Heart right ventricle (tissue), 16 donors: ENCODE measurements at places on chromosomes 1 and 21. TPM values are rescaled to one million over a fixed set of nuclear protein-coding genes. Genes with fewer than 3 reads are reported as not detected.
A peak's percentile ranks its signal among the peaks of the same experiment; 100 is the strongest.

DNA sequence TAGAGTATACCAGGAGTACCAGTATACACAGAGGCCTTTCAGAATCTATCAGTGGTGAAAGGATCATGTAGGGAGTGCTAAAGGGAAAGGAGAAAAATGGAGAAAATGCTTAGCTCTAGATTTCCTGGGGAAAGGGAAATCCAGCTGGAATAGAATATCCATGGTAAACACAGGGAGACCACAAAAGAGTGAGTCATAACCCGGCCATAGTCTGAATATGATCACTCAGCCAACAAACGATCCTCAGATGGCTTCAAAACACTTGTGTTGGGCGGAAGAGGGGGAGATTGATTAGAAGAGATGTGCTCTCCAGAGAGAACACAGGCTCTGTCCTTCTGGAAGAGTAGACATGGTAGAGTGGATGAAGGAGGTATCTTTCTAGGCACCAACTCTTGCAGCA, 180.6 kb downstream of the PAPPA2 start:
- H3K27ac ChIP-seq: no peak overlapping the region
- DNase-seq: no peak
- no peaks in the 10 kb centered on the region for H3K27me3 ChIP-seq
- no peak overlapping the region for H3K4me3 ChIP-seq

Gene CKS1B
- total RNA-seq: 18.6 TPM

DNA sequence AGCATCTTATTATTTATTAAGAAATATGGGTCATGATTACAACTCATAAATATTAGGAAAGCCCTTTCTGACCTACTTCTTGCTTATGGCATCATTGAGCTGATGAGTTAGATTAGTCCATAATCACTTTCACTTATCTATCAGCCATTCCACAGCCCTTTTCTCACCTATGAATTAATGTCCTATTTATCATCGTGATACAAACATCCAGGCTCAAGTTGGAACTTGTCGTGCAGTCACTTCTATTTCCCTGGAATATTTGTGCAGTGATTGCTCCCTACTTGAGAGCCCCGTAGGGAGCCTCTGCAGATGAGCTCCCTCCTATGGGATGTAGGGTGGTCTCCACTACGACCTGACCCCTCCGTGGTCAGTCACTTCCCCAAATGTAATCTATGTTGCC, 8.1 kb upstream of the F3 start:
- no peaks in the 10 kb centered on the region for H3K36me3 ChIP-seq
- no peak overlapping the region for H3K27ac ChIP-seq
- H3K27me3 ChIP-seq: no peaks in the 10 kb centered on the region
- no peak overlapping the region for H3K4me3 ChIP-seq
- H3K4me1 ChIP-seq: peaks cover 12% of the 10 kb centered on the region

Gene ACTN2
- total RNA-seq: 2,697 TPM

GRCh38 chr1:243596431-243597062, 253.5 kb downstream of the AKT3 start:
- no peaks in the 10 kb centered on the region for H3K36me3 ChIP-seq
- DNase-seq: no peak
- H3K4me3 ChIP-seq: no peak overlapping the region
- no peaks in the 10 kb centered on the region for H3K4me1 ChIP-seq
- no peaks in the 10 kb centered on the region for H3K27me3 ChIP-seq
- no peak overlapping the region for H3K27ac ChIP-seq

Gene PALMD
- total RNA-seq: 128 TPM

Gene CALML6
- total RNA-seq: not detected

GRCh38 chr1:220990427-220991339, 111.4 kb downstream of the HLX start:
- no peak overlapping the region for H3K27ac ChIP-seq
- no peak overlapping the region for H3K4me3 ChIP-seq
- H3K4me1 ChIP-seq: no peaks in the 10 kb centered on the region
- no peaks in the 10 kb centered on the region for H3K36me3 ChIP-seq

- no peak for DNase-seq
- no peaks in the 10 kb centered on the region for H3K4me1 ChIP-seq
- H3K36me3 ChIP-seq: no peaks in the 10 kb centered on the region
- H3K27ac ChIP-seq: no peak overlapping the region
- H3K4me3 ChIP-seq: no peak overlapping the region
Measured at GRCh38 chr1:28835237-28835650, 23.3 kb downstream of the OPRD1 start.

DNA sequence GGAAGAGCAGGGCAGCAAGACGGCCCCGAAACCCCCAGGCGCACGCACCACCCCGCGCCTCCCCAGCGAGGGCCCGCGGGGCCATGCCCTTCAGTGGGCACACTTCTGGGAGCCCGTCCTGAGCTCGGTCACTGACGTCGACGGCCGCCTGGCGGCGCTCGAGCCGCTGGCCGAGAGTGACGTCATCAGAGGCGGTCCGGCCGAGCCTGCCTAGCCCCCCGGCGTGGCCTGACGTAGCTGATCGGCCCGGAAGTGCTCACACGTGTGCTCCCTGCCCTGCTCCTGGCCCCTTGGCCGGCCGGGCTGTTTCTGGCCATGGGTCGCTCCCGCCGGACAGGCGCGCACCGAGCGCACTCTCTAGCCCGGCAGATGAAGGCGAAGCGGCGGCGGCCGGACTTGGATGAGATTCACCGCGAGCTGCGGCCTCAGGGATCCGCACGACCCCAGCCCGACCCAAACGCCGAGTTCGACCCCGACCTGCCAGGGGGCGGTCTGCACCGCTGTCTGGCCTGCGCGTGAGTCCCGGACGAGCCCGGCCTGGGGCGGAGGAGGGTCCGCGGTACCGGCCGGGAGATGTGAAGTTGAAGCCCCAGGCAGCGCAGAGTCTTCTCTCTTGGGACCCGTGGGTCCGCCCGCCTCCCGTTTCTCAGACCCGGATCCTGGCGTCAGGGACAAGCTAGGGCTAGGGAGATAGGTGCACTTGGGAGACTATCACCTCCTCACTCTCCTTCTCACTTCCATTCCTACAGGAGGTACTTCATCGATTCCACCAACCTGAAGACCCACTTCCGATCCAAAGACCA, at the start of gene ZNF593:
Gene ZNF593 (plus strand): TSS at position 240 of the 803 bp plus-strand sequence. CDS start 76 bp downstream, at position 316.
- peak within 1 kb of the TSS; percentile 80 for H3K4me3 ChIP-seq
- H3K36me3 ChIP-seq: no peaks in the 10 kb centered on the region
- peak; percentile 94 for DNase-seq
- peaks cover 5% of the 10 kb centered on the region for H3K4me1 ChIP-seq
- no peaks in the 10 kb centered on the region for H3K27me3 ChIP-seq
- peak within 1 kb of the TSS; percentile 81 for H3K27ac ChIP-seq

Gene LAD1
- total RNA-seq: 1.3 TPM

Gene CDK11A
- 17.4 TPM for total RNA-seq

Gene ATP6V1G3
- total RNA-seq: not detected

Gene SEMA4A
- 1.5 TPM for total RNA-seq

DNA sequence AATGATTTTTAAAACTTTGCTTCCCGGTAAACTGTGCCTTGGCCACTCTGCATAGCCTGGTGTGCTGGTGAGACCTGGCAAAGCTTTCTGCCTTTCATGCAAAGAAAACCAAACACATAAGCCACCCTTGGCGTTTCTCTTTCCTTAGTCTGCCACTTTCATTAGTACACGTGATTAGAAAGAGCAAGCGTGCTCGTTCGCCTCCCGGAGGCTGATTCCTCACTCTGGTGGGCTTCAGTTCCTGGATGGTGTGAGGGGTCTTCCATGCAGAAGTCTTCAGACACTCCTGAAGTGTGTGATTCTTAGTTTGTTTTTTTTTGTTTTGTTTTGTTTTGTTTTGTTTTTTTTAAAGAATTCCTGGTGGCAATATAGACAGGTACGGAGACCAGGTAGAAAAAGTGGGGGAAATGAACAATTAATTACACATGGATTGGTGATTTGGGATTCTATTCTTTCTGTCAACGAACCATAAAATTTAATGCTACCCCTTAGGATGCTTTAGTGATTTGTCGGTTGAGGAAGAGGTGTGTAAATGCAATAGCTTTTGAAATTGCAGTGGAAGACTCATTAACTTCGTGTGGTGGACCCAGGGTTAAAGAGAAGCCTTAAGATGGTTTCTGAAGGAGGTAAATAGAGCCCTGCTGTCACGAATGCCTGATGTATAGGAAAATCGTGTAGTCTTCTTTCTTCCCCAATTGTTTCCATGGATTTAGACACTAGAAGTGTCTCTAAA, 2.1 kb downstream of the GALNT2 start:
- peaks cover 42% of the 10 kb centered on the region for H3K4me1 ChIP-seq
- no peaks in the 10 kb centered on the region for H3K27me3 ChIP-seq
- no peaks in the 10 kb centered on the region for H3K36me3 ChIP-seq
- peak overlapping the region; percentile 93 for H3K4me3 ChIP-seq
- DNase-seq: no peak
- no peak overlapping the region for H3K27ac ChIP-seq

Gene BSND
- not detected for total RNA-seq

Gene RNU1-3
- 2,262 TPM for total RNA-seq

DNA sequence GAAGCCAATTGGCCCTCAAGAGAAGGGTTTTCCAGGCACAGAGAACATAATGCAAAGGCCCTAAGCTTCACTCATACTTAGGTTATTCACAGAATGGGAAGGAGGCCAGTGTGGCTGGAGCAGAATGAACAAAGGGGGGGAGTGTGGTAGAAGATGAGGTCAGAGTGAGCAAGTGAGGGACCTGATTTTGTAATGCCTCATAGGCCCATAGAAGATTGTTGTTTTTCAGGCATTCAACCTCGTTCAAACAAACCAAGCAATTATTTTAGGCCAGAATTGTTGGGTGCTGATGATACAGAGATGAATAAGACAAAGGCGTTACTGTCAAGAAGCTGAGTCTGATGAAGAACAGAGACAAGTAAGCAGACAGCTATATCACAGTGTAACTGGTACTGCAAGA, 54.5 kb upstream of the RAP1A start:
- H3K36me3 ChIP-seq: no peaks in the 10 kb centered on the region
- H3K4me3 ChIP-seq: no peak overlapping the region
- H3K27me3 ChIP-seq: no peaks in the 10 kb centered on the region

Gene RCSD1
- 35.8 TPM for total RNA-seq

Gene OR2M7
- total RNA-seq: not detected

GRCh38 chr1:84426376-84426775, 28.1 kb downstream of the DNASE2B start:
- H3K27me3 ChIP-seq: no peaks in the 10 kb centered on the region
- no peak overlapping the region for H3K27ac ChIP-seq
- H3K4me3 ChIP-seq: no peak overlapping the region
- DNase-seq: no peak

GRCh38 chr1:89254658-89255287, 17.9 kb downstream of the GBP5 start:
- H3K27me3 ChIP-seq: no peaks in the 10 kb centered on the region
- H3K4me3 ChIP-seq: no peak overlapping the region
- H3K27ac ChIP-seq: peak overlapping the region; percentile 2
- H3K4me1 ChIP-seq: peaks cover 5% of the 10 kb centered on the region
- DNase-seq: no peak

DNA sequence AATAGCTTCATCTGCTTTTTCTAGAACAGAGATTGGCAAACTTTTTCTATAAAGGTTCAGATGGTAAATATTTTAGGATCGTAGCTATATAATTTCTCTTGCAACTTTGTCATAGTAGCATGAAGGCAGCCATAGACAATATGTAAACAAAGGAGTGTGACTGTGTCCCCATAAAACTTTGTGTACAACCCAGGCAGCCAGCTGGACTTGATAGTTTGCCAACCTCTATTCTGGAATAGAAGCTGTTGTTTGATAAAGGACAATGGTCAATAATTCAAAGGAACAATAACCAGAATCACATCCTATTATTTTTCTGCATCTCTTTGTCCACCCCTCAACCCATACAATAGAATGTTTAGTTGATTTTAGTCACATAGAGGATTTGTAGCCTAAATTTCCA, 286.7 kb downstream of the LMX1A start:
- no peaks in the 10 kb centered on the region for H3K27me3 ChIP-seq
- H3K27ac ChIP-seq: no peak overlapping the region
- H3K4me3 ChIP-seq: no peak overlapping the region
- no peaks in the 10 kb centered on the region for H3K4me1 ChIP-seq
- no peak for DNase-seq
- no peaks in the 10 kb centered on the region for H3K36me3 ChIP-seq

DNA sequence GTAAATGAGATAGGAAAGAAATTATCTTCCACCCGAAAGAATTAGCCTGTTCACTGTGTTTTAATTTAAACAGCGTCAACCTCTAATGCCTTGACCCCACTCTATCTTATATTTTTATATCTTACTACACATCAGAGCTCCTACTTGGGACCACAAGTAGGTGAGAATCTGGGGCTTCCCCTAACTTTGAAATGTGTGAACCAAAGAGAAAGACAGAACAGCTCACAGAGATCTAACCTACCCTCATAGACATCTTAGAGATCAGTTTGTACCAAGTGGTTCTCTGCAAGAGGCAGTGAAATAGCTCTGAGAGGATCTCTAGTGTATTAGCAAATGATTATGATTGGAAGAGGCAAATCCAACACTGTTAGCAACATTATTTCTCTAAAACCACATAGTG, 31.0 kb upstream of the IFI16 start:
- no peaks in the 10 kb centered on the region for H3K36me3 ChIP-seq
- H3K4me1 ChIP-seq: no peaks in the 10 kb centered on the region
- no peaks in the 10 kb centered on the region for H3K27me3 ChIP-seq
- H3K4me3 ChIP-seq: no peak overlapping the region

- no peaks in the 10 kb centered on the region for H3K27me3 ChIP-seq
- DNase-seq: no peak
- no peaks in the 10 kb centered on the region for H3K4me1 ChIP-seq
- H3K27ac ChIP-seq: no peak overlapping the region
- H3K4me3 ChIP-seq: no peak overlapping the region
Measured at GRCh38 chr1:227895828-227896685, 51.7 kb downstream of the WNT9A start.

GRCh38 chr1:157369808-157370521, 182.3 kb downstream of the FCRL5 start:
- H3K4me1 ChIP-seq: no peaks in the 10 kb centered on the region
- H3K4me3 ChIP-seq: no peak overlapping the region
- H3K36me3 ChIP-seq: no peaks in the 10 kb centered on the region
- DNase-seq: no peak

Gene CHI3L1
- 2.0 TPM for total RNA-seq

Gene NBPF14
- 10.2 TPM for total RNA-seq

Gene BRINP2
- 0.37 TPM for total RNA-seq

DNA sequence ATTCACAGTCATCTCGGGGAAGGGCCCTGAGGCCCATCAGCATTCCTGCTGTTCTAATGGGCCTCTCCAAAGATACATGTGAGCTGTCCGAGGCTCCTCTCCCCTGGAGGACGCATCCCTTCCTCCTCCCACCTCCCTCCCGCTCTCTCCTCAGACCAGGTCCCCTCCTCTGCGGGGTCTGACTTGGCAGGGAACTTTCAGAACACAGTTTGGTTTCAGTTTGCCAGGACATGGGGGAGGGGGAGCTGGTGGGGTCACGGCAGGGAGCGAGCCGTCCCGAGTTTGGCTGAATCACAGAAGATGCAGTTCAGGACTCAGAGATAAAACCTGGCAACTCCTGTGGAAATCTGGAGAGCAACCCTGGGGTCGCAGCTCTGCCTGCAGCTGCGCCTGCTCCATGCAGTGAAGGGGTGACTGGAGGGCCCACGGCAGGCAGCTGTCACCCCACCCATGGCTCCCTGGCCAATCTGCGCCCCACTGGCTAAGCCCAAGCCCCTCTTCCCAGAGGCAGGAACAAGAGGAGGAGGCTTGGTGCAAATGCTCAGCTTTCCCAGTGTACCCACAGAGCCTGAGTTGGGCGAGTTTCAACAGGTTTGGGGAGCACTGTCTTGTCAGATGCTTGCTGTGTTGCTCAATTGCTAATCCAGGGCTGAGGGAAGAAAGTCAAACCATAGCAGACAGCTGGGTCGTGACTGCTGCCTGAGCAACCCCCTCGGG, 5.7 kb downstream of the WNT4 start:
- peaks cover 67% of the 10 kb centered on the region for H3K27me3 ChIP-seq
- no peak overlapping the region for H3K4me3 ChIP-seq
- peaks cover 12% of the 10 kb centered on the region for H3K4me1 ChIP-seq
- no peak for DNase-seq
